ENCODE measurements at places on chromosomes 4 and X. TPM values are rescaled to one million over a fixed set of nuclear protein-coding genes. Genes with fewer than 3 reads are reported as not detected.

Gene ERVMER34-1
- 0.69 TPM for total RNA-seq

DNA sequence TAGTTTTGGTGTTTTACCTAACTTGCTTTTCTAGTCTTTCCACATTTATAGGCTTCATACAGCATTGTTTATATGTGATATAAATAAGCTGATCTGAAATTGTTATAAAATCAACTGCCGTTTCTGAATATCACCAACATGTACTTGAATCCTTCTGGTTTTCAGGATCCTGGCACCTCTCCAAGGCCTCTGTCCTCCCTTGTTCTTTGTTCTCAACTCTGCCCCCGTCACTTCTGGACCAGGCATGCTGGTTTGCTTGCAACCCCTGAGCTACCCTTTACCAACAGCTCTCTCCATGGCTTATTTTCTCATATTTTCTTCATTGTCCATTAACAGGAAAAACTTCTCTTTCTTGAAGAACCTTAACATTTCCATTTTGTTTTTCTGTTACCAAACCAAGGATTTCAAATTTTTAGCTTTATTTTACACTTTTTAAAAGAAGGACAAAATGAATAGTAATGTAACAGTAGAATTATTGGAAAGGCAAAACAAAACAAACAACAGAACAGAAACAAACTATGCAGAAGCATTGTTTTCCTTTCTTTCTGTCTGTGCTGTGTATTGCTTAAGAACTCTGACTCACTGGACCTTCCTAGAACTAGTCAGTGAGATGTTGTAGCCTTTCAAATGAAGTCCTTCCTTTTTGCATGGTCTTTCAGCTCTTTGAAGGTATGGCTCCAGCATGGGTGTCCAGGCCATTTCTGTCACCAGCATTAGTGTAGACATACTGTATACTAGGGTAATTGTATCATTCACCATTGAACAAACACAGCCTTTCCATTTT lies 44.8 kb downstream of the BANK1 start:
- DNase-seq: no peak

DNA sequence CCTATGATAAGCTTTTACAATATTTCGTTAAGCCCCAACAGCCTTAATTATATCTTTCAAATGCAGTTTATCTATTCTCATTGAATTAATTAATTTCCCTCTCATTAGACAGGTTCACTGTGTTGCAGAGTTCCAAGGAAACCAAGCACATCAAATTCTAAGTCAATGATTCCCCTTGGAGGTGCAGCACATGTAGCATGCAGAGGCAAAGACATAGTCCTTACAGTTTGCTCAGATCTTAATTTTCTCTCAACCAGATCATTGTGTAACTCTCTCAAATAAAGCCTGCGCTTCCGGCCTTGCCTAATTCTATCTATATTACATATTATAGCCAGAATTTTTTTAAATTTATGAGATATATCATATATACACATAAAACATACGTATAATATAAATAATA lies 205.4 kb downstream of the GRIA2 start:
- DNase-seq: no peak

DNA sequence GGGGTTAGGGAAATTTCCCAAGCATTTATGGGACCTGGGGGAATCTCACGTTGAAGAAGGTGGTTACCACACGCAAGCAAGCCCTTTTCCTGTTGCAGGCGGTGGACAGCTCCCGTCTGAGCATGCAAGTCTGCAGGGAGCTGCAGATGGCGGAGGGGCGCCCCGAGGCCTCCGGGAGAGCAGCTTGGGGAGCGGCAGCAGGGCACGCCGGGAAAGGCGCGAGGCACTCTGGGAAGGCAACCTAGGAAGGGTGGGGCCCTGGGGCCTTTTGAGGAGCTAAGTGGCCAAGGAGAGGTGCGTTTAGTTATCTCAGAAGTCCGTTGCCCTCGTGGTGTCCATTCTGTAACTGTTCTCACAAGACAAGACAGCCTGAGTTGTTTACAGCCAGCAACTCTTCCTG lies 57.0 kb upstream of the SLC25A4 start:
- DNase-seq: no peak

DNA sequence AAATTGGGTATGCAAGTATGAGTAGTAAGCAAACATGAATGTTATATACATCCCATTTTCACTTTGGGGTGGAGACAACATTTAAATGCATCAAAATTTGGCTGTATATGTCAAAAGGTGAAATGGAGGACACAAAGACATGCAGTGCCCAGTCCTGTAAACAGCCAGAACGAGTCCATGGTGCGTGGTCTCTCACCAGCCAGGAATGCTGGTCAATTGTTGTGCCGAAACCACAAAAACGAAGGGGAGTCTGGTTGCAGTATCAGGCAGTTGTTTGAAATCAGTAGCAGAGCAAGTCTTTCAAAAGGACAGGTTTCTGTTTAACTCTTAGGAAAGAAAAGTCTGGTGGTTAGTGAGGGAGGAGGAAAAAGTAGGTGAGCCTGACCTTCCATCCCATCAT lies 22.3 kb upstream of the RNF150 start:
- DNase-seq: no peak

Gene TMEM33
- total RNA-seq: 34.4 TPM

DNA sequence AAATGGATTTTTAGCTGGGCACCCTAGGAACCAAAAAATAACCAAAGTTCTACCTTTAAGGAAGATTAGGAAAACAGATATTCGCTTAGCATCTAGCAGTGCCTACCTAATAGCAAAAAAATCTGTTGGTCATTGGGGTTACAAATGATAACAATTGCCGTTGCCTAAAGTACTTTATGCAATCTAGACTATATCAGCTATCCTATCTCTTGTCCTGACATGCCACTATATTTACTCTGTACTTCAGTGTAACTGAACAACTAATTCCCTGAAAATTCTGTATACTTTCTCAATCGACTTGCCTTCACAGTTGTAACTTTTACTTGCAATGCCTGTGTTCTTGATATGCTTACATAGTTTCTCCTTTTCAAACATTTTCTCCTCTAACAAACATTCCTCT lies 282.9 kb upstream of the PCDH7 start:
- DNase-seq: no peak

DNA sequence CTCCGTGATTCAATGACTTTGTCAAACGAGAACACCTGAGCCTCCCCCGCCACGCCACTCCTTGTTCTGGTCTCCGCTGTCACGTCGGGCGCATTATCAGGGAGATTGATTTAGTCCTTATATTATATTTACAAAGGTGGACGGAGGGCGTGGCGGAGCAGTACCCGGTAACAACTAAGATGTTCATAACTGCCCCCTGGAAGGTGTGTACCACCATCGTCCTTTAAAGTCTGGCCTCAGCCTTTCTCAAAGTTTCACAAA lies 284.2 kb downstream of the PACRGL start:
- DNase-seq: no peak

- no peak for DNase-seq
Observed at GRCh38 chr4:152983221-152983620, 47.1 kb downstream of the FHDC1 start.

DNA sequence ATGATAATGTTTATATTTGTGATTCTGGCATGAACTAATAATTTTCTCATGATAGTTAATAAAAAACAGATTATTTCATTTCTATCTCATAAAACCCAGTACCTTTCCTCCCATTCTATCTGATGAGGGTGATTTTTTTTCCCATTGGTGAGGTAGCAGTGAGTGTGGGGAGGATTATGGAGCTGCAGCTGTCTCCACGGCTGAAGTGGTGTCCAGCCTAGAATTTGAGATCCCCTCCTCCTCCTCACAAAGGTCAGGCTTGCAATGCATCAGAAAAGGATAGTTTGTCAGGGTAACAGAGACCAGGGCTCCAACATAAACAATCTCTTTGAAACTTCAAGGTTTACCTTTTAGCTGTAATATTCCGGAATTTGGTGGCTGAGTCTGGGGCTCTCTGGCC lies 60.9 kb downstream of the C4orf51 start:
- peak; percentile 33 for DNase-seq

GRCh38 chrX:1587161-1587560 lies 4.2 kb upstream of the AKAP17A start:
- no peak for DNase-seq

DNA sequence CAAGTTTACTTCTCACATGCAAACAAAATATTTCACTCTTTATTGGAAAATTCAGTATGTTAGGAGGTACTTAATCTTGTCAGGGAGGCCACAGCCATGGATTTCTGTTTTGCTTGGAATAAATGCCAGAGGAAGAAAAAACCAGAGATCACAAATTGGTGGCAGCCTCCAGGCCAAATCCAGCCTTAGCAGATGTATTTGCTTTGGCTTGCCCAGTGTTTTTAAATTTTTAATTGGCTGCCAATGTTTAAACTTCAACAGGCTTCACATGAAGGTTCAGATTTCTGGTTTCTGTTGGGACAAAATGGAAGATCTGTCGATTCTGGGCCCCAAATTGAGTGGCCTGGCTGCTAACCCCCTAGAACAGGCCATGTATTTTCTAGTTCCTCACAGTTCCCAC lies 19.2 kb downstream of the YY2 start:
- DNase-seq: no peak

Gene KCND1
- total RNA-seq: 2.7 TPM

GRCh38 chr4:24683116-24683515 lies 98.8 kb upstream of the DHX15 start:
- no peak for DNase-seq

DNA sequence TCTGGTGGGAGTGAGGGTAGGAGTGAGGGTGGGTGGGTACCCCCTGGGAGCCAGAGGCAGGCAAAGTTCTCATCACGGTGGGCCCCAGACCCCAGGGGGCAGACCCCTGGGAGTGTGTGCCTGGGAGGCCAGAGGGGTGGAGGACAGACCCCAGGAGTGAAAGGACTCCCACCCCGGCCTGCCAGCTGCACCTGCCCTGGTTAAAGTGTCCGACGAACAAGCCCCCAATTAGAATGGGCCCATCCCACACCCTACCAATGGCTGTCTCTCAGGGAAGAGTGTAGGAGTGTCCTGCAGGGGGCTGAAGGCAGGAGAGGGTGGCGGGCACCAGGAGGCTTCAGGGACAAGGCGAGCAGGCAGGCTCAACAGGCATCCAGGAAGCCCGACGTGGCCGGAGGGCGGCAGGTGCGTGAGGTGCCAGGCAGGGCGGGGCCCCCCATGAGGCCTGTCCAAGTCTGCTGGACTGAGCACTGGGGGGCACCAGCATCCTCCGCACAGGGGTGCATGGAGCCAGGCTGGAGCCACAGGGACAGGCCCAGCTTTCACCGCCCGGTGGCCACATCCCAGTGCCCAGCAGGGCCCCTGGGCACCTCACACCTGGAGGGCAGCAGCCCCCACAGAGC lies 8.7 kb downstream of the PDE6B start:
- no peak for DNase-seq

Gene AFAP1
- 34.5 TPM for total RNA-seq

- DNase-seq: no peak
Observed at GRCh38 chrX:47621851-47622250, 2.2 kb upstream of the SYN1 start.

Gene MAGEA9B
- not detected for total RNA-seq

Gene PITX2
- 10.6 TPM for total RNA-seq

Data from skin of body (tissue), 3 donors.